ENCODE measurements at places on chromosomes 11 and 22.

DNA sequence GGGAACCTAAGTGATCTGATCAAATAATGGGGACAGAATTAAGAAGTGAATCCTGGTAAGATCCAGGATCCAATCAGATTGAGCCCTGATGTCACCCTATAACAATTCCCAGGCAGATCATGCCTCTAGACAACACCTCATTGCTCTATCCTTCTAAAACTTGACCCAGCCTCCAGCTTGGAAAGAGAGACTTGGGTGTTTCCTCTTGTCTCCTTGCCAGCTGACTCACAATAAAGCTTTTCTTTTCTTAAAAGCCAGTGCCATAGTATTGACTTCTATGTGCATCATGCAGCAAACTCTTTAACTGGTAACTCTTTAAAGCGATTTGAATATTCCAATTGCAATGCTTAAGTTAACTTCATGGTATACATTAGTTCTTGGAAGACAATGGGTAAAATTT is 109.6 kb upstream of the CHORDC1 start:
- DNase-seq, result no peak

- DNase-seq, result peak; percentile 48
Observed at GRCh38 chr22:29167032-29167911, 38.4 kb upstream of the EMID1 start.

DNA sequence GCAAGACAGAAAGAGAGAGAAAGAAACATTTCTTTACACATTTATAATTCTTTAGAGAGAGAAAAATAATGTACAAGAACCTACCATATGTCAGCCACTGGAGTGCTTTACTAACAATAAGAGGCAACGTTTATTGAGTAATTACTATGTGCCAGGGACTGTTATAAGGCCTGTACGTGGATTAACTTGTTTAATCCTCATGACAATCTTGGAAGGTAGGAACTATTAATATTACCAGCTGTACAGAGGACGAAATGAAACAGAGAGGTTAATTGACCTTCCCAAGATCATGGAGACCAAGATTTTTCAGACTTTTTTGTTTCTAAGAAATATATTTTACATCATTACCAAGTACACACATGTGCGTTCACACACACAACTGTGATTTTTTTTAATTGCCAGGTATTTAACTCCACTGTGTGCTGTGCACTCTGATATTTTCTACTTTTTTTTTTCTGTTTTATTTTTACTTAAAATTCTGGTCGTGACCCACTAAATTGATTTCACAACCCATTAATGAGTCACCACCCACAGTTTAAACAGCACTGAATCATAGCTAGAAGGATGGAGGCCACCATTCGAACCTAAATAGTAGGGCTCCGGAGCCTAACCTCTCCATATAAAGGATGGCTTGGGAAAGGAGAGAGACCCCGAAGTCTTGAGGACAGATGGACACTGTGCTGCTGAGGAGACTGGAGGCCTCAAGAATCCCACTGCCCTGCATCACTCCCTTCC is 21.4 kb downstream of the CREB3L1 start:
- no peak for DNase-seq

DNA sequence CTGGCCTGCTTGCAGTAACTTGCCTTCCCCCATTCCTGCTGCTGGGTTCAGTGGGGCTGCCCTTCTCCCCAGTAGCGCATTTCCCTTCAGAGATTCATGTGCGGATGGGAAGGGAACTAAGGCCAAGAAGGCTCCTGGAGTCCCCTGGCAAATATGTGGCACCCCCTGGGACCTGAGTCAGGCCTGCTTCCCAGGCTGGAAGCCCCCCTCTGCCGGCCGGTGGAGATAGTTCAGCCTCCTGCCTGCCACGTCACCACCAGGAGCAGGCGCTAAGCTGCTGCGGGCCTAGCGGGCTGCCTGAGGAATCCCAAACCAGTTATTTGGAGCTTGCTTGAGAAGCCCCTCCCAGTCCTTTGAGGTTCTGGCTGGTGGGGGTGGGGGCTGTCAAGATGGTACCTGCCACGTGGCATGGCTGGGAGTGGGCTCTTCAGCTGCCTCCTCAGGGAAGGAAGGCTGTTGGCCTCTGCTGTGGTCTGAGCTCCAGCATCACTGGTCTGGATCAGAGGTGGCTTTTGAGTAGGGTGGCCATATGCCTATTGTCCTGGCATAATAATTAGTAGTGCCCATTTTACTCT is 2.0 kb downstream of the SERPINH1 start:
- DNase-seq, result no peak

- no peak for DNase-seq
Observed at GRCh38 chr22:38080850-38081635, 2.9 kb downstream of the SLC16A8 start.

- no peak for DNase-seq
Observed at GRCh38 chr22:27111796-27112672, 454.6 kb downstream of the MIAT start.

DNA sequence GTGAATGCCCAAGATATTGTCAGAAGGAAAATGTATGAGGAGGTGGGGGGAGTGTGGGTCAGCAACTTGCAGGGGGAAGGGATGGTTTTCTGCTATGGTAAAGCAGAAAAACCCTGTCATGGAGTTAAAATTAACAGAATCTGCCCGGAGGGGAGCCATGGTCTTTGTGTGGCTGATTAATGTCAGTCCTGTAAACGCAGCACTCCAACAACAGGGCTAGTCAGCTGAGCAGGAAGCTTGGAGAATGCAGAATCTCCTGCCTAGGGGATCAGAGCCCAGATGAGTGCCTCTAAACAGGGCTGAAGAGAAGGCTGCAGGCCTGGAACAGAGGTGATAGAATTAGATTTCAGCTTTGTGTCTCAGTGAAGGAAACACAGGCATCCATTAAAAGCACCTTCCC is 140.9 kb upstream of the MTNR1B start:
- no peak for DNase-seq

DNA sequence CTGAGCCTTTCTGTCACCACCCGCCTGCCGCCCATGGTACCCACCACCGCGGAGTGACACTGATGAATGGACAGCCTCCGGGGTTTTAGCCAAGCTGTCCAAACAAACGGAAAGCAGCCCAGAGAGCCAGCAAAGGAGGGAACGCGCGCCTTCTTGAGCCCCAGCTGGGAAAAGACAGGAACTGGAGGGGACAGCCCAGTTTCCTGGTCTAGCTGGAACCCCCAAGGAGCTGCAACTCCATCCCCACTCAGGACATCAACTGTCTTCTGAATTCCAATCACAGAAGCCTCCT is 33.7 kb downstream of the SHISAL1 start:
- no peak for DNase-seq

DNA sequence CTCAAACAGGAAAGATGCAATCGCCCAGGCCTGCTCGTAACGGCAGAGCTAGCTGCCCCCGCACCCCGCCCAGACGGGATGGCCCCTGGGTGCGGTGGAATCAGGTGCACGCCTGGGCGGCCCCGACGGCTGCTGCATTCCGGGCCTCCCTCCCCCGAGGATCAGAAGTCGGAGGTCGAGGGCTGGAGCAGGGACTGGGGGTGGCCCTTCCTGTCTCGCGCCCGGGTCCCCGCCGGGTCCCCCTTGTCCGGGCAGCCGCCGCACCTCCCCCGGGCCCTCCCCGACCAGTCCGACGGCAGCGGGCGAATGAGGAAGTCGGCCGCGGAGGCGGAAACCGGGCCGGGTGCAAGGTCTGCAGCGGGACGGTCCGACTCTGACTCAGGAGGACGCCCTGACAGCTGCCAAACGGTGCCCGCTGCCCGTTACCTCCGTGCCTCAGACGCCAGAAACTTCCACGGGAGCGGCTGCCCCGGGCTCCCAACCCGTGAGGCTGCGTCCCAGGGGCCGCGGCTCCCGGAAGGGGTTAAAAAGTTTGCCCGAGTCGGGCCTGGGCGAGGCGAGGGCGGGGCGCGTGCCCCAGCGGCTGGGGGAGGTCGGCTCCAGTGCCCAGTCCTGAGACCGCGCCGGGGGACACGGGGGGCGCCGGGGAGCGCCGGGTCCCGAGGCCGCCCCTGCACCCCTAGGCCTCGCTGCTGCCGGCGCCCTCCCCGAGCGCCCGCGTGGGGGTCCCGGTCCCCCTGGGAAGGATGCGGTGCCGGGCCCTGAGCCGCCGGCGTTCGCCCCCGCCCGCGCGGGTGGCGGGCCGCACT is 663 bp downstream of the MYH9 start:
- peak; percentile 40 for DNase-seq

DNA sequence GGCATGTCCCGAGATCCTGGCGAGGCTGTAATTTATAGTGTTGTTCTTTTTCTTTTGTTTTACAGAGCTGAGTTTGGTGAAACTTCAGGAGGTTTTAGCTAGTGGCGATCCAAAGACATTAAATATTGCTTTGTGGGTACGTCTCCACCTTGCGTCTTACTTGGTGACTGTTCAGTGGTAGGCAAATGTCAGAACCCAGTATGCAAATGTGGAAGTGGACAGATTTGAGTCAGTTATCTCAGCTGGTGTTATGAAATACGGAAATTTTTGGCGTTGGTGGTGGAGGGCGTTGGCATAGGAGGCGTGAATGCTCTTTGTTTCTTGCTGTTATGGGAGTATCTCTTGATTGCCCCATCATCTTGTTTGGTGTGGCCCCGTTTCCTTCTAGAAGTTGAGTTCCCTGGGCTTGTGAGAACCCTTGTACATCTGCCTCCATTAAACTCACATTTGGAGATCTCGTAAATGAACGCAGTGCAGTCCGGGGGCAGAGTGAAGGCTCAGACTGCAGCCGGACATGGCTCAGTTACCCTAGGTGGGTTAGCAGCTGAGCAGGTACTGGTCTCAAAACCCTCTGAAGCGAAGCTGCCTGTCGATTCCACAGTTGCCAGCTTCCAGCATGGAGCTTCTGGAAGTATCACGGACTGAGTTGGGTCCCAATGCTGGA is 39.9 kb downstream of the PTPRJ start:
- DNase-seq, result no peak

- no peak for DNase-seq
Observed at GRCh38 chr11:128933481-128934178, 9.0 kb downstream of the TP53AIP1 start.

- no peak for DNase-seq
Observed at GRCh38 chr11:71936825-71937224, 8.0 kb downstream of the RNF121 start.

DNA sequence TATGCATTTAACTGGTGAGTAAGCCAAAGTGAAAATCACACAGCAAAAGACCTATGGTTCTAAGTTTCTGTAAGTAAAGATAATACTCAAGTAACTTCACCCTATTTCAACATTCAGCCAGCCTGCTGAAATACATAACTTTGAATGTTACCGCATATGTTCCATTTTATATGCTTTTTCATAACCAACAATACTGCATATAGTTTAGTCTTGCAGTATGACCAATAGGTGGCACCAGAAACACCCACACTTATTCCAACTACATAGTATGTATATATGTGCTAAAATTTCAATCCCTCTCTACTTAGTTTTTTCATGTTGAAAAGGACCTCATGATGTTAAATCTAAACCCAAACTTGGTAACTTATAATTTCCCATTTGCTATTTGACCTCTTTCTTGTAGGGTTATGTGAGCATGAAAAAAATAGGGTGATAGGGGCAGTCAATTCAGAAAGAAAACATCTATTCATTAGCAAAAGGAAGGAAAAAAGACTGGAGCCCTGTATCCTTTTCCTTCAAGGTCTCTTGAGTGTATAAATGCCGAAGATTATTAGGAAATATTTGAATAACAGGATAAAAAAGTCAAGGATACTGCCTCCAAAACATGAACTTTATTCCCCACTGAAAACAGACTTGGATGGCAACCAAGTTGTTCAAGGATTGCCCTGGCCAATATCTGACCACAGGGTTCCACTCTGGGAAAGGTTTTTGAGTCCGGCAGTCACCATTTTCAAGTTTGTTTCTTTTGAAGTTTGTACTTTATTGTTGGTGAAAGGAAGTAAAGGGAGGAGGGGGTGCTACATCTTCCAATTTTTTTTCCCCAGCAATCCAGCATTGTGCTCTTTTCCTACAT is 23.8 kb upstream of the FZD4 start:
- no peak for DNase-seq

DNA sequence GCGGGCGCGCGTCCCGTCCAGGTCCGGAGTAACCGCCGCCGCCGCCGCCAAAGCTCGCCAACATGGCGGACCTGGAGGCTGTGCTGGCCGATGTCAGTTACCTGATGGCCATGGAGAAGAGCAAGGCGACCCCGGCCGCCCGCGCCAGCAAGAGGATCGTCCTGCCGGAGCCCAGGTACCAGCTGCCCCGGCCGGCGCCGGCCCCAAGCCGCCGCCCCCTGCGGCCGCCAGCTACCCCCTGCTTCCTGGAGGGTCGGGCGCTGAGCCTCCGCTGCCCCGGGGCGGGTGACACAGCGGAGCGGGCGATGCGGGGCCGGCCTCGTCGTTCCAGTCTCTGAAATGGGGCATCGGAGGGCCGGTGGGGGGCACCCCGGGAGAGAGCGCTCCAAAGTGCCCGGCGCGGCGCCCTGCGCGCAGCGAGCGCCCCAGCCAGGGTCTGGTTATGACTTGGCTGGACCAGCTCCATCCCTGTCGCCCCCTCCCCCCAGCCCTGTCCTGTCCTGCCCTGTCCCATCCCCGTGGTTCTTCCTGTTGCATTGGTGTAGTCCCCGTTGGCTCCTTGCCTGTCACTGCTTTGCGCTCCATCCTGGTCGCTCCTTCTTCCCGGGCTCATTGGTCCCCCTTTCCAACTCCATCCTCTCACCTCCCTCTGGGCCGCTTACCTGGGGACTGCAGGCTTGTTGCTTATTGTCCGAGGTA is 653 bp downstream of the GRK3 start:
- DNase-seq, result no peak

DNA sequence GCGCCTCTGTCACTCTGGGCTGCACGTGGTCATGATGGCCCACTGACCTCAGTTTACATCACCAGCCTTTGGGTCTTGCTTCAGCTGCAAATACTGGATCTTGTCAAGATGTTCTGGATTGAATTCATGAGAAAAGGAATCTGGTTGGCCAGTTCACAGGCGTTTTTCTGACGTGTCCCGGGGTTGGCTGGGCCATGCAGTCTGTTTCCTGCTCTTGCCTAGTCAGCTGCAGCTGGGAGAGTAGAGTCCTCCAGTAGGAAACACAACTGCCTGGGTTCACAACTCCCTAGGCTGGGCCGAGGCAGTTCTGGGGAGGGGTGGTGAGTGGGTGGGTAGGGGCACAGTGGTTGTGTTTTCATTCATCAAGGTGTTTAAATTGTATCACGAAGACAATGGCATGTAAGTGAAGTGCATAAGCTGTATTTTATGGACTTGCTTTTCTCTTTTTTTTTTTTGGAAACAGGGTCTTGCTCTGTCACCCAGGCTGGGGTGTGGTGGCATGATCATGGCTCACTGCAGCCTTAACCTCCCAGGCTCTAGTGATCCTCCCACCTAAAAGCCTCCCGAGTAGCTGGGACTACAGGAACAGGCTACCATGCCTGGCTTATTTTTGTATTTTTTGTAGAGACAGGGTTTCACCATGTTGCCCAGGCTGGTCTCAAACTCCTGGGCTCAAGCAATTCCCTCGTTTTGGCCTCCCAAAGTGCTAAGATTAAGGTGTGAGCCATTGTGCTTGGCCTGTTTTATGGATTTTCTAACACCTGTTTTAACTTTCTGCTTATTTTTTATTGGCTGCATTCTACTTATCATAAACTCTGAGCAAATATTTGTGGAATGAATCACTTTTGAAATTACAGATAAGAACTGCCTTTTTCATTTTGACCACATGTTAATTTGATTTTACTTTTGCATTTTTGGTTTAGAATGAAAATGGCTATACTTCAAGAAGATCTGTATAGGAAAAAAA is 54.0 kb upstream of the PITPNB start:
- no peak for DNase-seq

GRCh38 chr11:134749040-134749839 is 337.2 kb upstream of the B3GAT1 start:
- no peak for DNase-seq

Measured in thymus (tissue), 14 donors.